Activated naive CD8-positive, alpha-beta T cell treated with anti-CD3 and anti-CD28 coated beads, Interleukin-2, amount 10 ng/mL, durations not matched to agents 7 days and 5 days (primary cell): ENCODE measurements at places on chromosomes 6 and 20. TPM values are rescaled to one million over a fixed set of nuclear protein-coding genes. Genes with fewer than 3 reads are reported as not detected.

Gene ITPR3
- 61.8 TPM for total RNA-seq

DNA sequence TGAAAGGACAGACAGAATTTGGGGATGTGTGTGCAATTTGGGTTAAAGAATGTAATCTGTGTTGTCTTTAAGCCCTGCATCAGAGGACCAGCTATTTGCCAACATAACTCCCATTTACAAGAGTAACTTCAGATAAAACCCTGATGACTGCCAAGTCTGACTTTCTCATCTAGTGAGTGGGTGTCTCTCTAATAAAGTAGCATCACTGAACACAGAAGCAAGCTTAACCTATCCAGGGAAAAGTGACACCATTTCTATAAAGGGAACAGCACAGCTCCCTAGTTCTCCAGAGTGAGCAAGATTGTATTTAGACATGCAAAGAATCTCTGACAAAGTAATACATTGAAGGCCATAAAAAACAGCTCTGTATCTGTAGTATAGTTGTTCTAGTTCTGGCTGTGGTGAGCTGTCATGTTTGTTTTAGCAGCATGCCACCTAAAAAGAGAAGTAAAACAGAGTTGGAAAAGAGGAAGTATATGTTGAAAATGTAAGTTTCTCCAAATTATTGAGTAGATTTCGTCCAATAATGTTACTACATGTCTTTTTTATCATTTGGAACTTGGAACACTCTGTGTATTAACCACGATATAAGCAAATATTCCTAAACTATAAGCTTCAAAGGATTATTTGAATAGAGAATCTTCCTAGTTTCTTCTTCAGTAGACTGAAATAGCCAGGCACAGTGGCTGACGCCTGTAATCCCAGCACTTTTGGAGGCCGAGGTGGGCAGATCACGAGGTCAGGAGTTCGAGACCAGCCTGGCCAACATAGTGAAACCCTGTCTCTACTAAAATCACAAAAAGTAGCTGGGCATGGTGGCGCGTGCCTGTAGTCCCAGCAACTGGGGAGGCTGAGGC lies 8.8 kb upstream of the PIM1 start:
- H3K27me3 ChIP-seq = no peaks in the 10 kb centered on the region
- H3K27ac ChIP-seq = no peak overlapping the region
- H3K4me3 ChIP-seq = no peak overlapping the region
- no peaks in the 10 kb centered on the region for H3K36me3 ChIP-seq
- DNase-seq = no peak

- H3K4me3 ChIP-seq = no peak overlapping the region
- no peak overlapping the region for H3K27ac ChIP-seq
- no peaks in the 10 kb centered on the region for H3K4me1 ChIP-seq
- H3K36me3 ChIP-seq = no peaks in the 10 kb centered on the region
Measured at GRCh38 chr6:169156108-169156792, 97.4 kb downstream of the THBS2 start.

DNA sequence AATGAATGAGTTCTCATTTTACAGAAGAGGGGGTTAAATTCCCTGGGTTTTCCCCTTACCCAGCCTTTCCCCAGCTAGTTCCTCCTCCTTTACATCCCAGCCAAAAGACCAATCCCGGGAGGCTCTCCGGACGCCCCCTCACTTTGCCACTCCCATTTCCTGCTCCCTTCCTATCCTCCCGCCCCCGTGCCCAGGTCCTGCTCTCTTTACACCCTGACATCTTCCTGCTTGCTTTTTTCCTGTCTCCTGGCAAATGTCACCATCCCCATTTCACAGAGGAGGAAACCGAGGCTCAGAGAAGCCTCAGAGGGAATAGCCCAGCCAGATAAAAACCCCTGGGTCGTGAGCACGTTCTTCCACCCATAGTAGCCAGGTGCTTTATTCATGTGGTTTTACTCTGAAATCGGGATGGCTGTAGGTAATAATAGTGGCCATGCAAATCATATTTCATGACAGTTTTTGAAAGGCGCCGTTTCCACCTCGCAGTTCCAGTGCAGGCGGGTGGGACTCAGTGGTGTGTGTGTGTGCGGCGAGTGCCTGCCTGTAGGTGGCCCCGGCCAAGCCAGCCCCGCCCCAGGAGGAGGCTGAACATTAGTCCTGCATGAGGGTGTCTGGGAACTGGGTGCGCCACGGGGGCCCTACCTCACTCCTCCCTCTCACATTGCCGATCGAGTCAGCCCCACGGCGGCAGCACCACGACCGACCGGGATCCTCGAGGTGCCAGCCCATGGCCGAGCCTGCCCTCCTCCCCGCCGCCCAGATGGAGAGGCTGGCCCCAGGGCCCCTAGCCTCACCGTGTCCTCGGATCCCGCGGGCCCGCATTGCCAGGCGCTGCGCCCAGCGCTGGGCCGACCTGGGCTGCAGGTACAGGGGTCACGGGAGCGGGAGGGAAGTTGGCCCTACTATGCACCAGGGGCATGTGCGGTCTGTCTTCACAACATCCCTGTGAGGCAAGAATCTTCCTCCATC lies at the start of gene ARHGAP40:
Gene ARHGAP40 (plus strand): TSS at position 594 of the 969 bp plus-strand sequence.
- DNase-seq = peak; percentile 42
- H3K27ac ChIP-seq = no peak within 1 kb of the TSS

GRCh38 chr6:137133122-137133521 lies 40.3 kb downstream of the IL22RA2 start:
- peaks cover 6% of the 10 kb centered on the region for H3K36me3 ChIP-seq
- H3K27ac ChIP-seq = no peak overlapping the region
- no peaks in the 10 kb centered on the region for H3K4me1 ChIP-seq
- DNase-seq = no peak
- peaks cover 42% of the 10 kb centered on the region for H3K27me3 ChIP-seq

DNA sequence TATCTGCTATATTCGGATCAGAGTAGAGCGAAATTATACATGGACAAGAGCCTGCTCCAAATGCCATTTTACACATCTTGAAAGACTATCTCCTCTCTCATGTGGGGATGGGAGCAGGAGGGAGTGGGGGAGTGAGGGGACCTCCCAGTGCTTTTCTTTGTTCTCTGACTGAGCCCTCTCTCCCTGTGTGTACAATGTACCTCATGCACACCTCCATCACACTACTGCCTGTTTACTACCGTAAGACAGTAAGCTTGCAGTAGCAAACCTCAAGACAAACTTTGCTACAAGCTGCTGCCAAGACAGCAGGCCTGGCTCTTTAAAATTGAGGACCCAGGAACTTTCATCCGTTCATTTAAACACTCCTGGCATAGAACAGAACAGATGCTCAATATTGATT lies 7.2 kb downstream of the NHSL1 start:
- DNase-seq = no peak
- H3K27ac ChIP-seq = no peak overlapping the region
- H3K36me3 ChIP-seq = no peaks in the 10 kb centered on the region
- peaks cover 25% of the 10 kb centered on the region for H3K27me3 ChIP-seq
